ENCODE measurements at places on chromosomes 16 and 17.

GRCh38 chr17:48440669-48441068, 10.7 kb upstream of the SKAP1 start:
- no peak for DNase-seq

DNA sequence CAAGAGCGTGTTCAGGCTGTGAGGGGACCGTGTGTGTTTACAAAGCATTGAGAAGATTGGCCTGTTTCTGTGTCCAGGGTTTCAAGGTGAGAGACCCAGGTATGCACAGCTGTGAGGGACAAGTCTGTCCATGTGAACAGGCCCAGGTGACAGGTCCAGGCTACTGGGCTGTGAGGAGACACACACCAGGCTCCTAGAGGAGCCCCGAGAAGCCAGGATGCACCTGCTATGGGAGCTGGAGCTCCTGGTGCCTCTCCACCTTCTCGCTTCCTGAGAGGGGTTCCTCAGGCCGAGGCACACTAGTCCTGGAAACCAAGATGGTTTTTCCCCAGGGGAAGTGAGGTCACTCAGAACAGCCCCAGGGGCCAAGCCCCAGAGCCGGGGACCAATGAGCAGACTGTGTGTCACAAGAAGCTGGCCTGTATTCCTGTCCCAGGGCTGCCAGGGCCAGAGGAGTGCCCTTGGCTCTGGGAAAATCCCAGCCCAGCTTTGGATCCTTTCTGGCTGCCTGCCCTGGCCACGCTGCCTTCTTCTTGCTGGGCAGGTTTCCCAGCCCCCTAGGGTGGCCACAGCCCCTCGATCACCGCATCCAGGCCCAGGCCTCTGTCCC, 153.4 kb upstream of the PLCG2 start:
- no peak for DNase-seq

DNA sequence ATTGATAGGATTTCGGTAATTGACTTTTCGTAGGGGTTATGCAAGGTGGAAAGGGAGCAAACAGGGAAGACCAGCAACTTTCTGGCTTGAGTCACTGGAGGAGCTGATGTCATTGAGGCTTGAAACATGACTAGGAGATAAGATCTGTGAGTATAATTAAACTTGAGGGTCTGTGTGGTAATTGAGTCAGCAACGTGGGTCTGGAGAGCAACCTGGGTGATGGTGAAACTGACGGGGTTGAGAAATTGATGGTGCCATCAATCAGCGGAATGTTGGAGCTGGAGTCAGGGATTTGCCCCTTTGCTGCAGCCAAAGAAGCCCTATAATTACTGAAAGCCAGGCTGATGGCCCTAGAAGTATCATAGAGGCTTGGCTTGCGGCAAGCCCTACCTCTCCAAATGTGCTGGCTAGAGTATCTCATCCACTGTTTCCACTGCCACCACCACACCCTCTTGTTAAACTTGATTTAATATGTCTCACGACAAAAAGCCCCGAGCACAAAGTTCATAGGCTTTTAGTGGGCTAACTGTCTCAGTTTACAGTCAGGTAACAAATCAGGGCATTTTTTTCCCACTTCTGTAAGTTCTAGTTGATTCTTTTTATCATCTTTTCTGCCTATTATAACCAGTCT, 186.9 kb upstream of the ELAC2 start:
- no peak for DNase-seq

- no peak for DNase-seq
These were observed 1.5 kb upstream of the ADAM11 start for GRCh38 chr17:44757045-44757917.

DNA sequence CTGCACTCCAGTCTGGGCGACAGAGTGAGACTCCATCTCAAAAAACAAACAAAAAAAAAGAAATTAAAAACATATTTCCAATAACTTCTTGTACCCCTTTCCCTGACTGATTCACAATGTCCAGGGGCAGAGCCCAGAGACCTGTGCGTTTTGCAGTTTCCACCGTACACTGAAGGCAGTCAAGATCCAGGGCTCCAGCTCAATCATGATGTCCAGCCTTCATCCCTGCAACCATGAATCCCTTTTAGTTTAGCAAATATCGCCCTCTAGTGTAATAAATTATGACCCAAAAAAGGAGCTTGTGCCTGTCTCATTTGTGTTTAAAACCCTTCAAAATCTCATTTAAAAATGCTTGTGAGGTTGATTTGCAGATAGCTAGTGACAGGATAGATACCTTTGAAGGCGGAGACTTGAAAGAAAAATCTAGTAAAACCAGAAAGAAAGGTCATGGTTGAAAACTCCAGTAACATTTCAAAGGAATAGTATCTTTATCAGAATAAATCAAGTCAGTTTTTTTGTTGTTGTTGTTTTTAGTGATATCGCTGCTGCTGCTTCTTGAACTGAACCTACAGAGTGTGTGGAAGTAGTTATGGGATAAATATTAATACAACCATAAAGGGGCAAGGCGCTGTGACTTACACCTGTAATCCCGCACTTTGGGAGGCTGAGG, 3.7 kb upstream of the ERN1 start:
- DNase-seq = peak; percentile 20

DNA sequence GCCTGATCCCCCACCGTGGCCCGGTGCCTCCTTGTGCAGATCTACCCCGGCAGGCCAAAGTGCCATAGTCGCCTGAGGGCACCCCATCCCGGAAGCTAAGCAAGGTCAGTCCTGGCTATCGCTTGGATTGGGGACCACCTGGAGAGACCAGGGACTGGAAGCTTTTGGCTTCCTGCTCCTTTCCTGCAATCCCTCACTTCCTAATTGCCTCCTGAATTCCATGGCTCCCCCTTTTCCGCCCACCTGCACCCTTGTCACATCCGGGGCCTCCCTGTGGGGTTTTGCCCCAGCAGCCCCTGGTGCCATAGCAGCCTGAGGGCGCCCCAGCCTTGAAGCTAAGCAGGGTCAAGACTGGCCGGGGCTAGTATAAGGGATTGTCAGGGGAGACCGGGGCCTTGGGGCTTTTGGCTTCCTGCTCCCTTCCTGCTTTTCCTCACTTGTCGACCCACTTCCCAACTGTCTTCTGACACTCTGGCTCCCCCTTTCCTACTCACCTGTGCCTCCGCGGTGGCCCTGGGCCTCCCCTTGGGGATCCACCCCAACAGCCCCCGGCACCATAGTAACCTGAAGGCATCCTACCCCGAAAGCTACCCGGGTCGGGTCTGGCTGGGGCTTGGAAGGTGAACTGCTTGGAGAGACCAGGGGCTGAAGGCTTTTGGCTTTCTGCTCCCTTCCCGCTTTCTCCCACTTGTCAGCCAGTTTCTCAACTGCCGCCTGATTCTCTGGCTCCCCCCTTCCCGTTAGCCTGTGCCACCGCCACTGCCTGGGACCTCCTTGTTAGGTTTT, 2293.6 kb downstream of the TP53TG3F start:
- DNase-seq = no peak

- DNase-seq = no peak
These were observed 22.3 kb upstream of the ZFPM1 start for GRCh38 chr16:88430524-88431446.

GRCh38 chr16:74487634-74488495, 66.6 kb upstream of the CLEC18B start:
- DNase-seq = no peak

DNA sequence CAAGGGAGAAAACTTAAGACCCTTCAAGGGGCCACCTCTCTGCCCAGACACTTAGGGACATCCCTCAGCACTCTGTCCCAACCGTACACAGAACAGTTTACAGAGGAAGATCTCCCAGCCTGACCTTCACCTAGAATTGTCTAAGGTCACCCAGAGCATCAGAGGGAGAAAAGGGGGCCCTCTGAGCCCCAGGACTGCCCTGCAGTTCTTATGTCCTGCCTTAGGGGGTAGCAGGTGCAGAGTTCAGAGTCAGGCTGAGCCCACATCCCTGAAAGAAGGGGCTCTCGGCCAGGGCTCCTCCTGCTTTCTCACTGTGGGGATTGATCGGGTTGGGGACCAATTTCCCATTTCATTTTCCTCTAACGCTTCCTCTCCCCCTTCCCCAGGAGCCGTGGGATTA, 15.4 kb downstream of the CA4 start:
- DNase-seq = no peak

Measured in NCI-H1048 (cell line).